ENCODE measurements at places on chromosomes 13 and 19.

- DNase-seq: no peak
Measured at GRCh38 chr13:46593398-46593797, 40.4 kb downstream of the LRCH1 start.

GRCh38 chr19:14517840-14518505, at the start of gene DNAJB1:
Gene DNAJB1, minus strand, starts transcription at chr19:14518397. Its CDS starts 48 bp downstream, at chr19:14518349.
- no peak for DNase-seq

- DNase-seq: no peak
Measured at GRCh38 chr19:46221152-46221551, 8.4 kb upstream of the IGFL1 start.

- no peak for DNase-seq
Measured at GRCh38 chr19:50818859-50819472, 4.6 kb downstream of the KLK1 start.

DNA sequence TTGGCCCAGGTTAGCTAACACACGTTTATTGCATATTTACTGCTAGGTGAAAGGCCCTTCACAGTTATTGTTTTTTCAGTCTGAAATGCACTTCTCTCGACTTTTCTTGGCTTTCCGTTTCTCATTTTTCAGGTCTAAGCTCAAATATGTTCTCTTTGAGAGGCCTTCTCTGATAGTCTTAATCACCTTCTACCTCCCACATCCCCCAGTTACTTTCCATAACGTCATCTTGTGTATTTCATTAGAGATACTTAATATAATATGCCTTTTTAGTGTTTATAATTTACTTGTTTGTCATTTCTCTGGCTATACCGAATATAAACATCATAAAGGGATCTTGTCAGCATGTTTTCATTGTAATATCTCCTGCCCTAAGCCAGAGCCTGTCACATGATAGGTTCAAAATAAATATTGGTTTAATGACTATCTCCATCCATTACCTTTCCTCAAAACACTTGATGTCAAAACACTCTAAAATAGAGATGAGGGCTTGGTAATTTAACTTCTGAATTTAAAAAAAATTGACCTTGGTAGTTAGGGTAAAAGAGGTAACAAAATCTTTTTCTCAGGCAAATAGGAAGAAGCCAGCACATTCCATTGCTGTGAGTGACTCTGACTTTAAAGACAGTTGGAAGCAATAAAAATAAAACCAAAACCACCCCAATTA, 168.6 kb upstream of the RFC3 start:
- DNase-seq: no peak

DNA sequence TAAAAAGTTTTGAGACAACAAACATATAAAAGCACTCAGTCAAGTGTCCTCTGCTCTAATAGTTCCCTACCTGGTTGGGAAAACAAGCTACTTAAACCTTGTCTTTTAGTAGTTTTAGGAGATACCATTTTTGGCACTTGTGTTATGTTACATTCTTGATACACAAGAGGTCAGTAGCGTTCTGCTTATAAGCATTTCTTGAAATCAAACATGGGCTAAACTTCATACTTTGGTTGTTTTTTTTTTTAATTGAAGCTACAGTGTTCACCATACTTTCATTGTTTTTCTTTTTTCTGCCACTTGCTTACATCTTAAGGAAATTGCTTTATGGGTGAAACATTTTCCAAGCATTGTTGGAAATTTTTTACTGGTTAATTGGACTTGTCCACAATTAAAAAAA, 12.9 kb downstream of the NHLRC3 start:
- DNase-seq: no peak

DNA sequence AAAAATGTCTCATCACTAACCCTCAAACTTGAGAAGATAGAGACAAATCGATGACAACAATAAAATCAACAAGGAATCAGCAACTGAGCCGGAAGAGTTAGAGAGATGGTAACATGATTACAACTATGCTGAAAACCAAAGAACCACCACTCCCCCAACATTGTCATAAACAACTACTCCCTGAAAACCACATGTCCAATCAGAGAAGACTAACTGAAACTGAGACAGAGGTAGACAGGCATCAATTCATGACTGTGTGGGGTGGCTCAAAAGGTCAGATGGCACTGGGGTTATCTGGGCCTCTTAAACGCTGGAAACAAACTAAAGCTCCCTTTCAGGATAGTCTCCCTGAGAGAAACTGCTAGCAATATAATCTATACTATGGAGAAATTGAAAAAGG, 488.8 kb downstream of the KCTD12 start:
- DNase-seq: no peak

DNA sequence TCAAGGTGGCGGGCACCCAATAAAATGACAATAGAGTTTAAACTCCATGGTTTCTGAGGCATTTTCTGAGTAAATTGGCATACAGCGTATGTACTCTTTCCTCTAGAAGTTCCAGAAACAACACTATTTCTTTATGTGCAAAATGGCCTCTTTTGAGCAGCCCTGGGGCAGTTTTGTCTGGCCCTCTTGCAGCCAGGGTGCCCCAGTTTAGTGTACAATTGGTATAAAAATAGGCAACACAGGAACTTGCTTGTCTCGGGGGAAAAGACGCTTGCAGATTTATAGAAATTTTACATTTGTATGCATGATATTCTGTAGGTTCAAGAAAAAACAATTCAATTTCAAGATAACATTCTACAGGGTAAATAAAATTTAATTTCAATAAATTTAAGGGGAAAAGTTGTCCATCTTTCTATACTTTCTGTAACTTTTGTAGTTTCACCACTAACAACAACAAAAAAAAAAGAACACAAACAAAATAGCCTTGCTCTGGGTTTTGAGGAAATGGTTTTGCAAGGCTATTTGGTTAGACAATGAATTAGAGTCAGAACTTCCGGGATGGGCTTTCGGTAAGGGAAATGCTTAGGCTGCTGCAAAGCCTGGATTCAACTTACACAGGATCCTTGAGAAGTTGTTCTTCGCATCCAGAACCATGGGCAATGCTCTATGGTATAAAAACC, 45.3 kb downstream of the LRCH1 start:
- DNase-seq: no peak

GRCh38 chr19:55169136-55169535, 2.7 kb upstream of the DNAAF3 start:
- DNase-seq: no peak

DNA sequence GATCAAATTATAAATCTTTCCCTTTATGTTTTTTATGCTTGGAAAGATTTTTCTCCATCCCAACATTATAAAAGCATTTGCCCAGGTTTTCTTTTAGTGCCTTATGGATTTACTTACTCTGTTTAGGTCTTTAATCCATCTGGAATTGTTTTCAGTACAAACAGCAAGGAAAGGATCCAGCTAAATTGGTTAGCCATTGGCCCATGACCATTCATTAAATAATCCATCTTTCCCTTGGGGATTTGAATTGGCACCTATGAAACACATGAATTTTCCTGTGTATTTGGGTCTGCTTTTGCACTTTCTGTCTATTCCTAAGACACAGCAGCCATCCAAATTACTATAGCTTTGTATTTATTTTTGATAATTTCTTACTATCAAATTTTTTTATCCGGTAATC, 28.8 kb upstream of the SHKBP1 start:
- DNase-seq: no peak

GRCh38 chr13:99264051-99264450, 5.9 kb upstream of the GPR18 start:
- no peak for DNase-seq

DNA sequence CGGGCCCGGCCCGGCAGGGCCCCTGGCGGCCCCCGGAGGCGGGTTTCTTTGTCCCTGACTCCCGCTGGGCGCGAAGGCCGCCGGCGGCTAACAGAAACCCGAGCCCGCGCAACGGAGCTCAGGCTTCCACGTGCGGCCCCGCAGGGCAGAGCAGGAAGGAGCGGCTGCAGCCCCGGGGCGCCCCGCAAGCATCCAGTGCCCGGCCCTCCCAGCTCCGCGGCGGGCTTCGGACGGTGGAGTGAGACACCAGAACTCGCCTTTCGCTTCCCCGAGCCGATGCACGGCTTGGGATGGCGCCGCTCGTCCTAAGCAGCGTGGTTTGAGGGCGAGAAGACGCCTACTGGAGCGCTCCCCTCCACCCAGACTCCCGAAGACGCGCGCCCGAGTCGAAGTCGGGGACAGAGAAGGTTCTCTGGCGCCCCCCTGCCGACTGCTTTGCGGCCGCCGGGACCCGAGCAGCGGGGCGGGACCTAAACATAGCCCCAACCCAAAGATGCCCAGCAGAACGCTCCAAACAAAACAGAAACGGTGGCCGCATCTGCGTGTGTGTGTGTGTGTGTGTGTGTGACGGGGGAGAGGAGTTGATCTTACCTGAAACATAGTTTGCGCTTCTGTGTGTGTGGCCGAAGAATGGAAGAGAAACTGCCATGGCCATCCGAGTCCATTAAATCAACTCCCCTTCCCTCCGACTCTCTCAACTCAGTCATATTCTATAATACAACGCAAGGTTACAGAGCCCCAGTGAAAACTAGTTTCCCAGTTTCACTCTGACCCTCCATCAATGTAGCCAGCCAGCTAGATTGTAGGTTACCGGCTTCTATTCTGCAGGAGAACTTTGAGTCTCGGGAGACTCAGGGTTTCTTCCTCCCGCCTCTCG, 629 bp upstream of the FGF9 start:
- DNase-seq: peak; percentile 72

DNA sequence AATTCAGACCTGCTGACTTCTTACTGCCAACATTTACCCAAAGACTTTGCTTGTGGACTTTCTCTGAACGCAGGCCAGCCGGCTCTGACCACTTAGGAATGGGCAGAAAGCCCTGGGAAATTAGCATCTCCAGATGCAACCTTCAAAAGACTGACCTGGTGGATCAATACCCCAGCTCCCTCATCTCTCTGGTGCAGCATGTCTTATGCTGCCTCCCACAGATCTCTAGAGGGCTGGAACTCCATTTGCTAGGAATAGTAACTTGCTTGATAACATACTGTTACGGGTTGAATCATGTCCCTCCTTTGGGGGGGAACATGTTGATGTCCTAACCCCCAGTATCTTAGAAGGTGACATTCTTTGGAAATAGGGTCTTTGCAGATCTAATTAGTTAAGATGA, 12.9 kb upstream of the SLC25A41 start:
- DNase-seq: no peak

DNA sequence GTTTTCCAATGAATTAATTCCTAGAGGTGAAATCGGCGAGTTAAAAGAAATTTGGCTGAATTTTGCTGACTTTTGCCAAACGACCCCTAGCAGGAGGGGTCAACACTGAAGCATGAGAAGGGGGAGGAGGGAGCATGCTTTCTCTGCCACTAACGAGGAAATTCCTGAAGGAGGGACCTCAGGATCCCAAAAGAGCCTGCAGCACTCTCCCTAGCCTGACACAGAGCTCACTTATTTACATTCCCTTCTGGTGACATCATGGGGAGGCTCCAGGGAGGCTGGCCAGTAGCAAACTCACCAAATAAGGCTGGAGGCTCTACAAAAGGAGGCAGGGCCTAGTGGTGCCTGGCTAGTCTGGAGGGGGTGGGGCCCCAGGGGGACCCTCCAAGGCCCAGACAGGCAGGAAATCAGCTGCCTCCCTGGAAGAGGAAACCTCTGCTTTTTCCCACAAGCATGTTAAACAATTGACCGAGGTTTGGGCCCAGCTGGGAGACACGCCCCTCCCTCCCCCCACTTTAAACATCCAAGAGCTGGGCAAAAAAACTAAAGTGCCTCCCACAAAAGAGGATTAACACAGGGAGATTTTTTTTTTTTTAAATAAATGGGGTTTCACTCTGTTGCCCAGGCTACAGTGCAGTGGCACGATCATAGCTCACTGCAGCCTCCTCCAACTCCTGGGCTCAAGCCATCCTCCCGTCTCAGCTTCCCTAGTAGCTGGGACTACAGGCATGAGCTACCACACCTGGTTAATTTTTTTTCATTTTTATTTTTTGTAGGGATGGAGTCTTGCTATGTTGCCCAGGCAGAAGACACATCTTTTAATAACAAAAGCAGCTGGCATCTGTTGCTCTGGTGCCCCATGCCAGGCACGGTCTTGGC, 2.1 kb downstream of the DAPK3 start:
- no peak for DNase-seq

- DNase-seq: no peak
Measured at GRCh38 chr19:33407140-33407551, 33.6 kb downstream of the CEBPG start.

All from NCI-H187 (cell line).